Osteoblast (primary cell): ENCODE measurements at places on chromosomes 7 and 10. TPM values are rescaled to one million over a fixed set of nuclear protein-coding genes. Genes with fewer than 3 reads are reported as not detected.

The RGR gene
- not detected in 2 replicates for total RNA-seq

DNA sequence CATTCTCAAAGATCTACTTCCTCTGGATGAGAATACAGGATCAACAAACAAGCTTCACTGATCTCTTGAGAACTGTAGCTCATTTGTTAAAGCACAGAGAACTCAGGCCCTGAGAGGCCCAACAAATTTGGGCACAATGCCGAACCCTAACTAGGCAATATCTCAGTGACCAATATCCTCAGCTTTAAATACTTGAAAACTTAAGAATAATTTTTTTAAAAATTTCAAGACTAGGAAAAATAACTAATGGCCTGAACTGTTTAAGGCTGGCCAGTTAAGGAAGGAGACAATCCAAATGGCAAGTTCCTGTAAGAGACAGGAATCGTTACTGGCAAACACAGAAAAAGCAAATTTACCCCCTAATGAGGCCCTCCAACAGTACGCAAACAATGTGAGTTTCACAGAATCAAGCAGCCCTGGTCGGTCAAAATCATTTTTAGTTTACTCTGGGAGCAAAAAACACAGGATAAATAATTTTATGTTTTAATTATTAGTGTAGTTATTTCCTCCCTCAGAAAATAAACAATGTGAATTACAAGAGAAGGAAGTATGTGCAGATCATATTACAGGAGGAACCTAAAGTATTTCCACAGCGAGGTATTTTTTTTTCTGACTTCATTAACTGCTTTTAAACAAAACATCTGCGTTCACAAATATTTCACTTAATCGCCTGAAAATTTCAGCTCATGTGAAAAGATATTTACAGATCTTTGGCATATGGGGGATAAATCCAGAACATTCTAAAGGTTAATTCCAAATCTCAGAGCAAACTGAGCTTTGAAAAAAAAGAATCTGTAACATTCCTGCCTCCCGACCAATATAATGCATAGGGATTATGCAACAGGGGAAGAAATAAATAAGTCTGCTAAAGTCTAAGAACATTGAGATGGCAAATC is 39.5 kb downstream of the NT5C2 start:
- no peak for DNase-seq

The HHEX gene
- total RNA-seq: 0.36 and 0.59 TPM in 2 replicates

DNA sequence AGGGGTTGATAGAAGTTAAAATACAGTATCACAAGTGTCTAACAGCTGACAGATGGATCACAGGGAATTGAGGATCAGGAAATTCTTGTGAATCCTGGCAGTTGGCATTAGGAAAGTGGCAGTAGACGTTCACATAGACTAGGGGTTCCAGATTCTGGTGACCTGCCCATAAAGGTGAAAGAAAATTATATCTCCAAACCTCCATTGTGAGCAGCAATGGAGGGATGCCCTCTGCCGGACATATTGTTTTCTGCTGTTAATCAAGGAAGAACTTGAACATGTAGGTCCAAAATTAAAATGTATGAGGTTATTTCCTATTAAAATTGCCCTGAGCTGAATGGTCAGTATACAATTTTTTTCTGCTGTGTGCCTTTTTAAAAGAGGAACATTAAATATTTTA is 5.1 kb downstream of the NME8 start:
- DNase-seq: no peak

The TMUB1 gene
- total RNA-seq: 17.4 and 18.1 TPM in 2 replicates

The ENTPD7 gene
- 33.3 and 35.5 TPM in 2 replicates for total RNA-seq

The CTAGE8 gene
- 1.4 and 2.4 TPM in 2 replicates for total RNA-seq

DNA sequence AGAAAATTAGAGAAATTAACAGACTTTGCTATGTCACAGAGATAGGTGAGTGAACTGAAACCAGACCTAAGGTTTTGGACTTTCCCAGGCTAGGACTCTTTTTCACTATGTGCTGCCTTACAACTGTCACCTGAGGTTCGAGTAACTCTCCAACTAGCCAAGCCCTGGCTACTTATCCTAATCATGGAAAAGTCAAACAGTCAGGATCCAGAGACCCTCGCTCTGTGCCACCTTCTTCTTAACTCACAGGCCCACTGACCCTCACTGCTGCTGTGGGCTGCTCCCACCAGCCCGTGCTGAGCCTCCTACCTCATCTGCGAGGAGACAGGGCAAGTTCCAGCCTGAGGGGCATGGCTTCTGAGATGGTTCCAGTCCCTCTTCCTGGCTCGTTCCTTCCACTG is 211.4 kb upstream of the KLF14 start:
- no peak for DNase-seq

DNA sequence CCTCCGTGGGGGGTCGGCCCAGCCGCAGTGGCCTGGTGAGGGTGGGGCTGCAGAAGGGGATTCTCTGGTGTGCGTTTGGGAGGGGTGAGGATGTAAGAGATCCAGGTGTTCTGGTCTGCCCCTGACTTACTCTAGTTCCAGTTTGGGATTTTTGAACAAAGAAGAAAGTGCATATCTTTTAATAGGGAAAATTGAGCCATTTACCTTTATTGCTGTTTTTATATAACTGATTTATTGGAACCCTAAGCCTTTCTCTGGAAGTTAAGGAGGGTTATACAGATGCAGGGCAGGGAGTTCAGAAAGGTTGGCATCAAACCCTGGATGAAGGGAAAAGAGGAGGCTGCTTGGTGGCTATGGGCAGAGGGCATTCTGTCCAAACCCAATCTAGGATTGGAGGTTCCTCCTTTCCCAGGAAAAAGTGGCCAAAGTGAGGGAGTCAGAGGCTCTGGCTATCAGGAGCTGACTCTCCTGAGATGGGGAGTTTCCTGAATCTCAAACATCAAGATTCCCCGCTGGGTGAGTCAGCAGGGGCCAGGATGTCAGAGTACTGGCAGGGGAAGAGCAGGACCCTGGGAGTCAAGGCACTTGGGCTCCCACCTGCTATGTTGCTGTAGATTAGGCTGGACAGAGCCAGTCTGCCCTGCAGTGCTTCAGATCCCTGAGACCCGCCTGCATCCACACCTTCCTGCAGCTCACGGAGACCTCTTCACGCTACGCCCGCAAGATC is 67.5 kb downstream of the CLIP2 start:
- peak; percentile 73 for DNase-seq

- no peak for DNase-seq
Observed at GRCh38 chr10:12180221-12180974, 15.3 kb downstream of the NUDT5 start.

DNA sequence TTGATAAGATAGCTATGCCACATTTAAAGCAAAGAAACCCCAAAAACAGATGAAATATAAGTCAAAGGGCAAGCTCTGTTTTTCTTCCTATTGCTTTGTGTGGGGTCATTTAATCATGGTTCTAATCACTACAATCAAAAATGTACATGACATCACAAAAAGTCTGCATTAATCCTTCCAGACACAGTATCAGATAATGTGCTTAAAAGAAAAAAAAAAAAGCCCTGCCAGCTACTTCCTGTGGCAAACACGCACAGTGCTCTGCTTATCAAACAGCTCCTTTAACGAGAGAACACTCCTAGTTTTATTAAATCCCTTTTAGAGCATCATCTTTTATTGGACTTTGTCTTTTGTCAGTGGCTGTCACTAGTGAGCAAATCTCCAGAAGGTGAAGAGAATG is 1005.8 kb downstream of the GATA3 start:
- DNase-seq: no peak

The VIPR2 gene
- not detected in 2 replicates for total RNA-seq

GRCh38 chr7:143945423-143945822 is 9.2 kb upstream of the OR2F1 start:
- no peak for DNase-seq

- DNase-seq: no peak
Observed at GRCh38 chr7:109984729-109985128, 1106.2 kb upstream of the LRRN3 start.
